ENCODE measurements at places on chromosomes 1 and 21. TPM values are rescaled to one million over a fixed set of nuclear protein-coding genes. Genes with fewer than 3 reads are reported as not detected.
A peak's percentile ranks its signal among the peaks of the same experiment; 100 is the strongest.

The PPP1R15B gene
- total RNA-seq, result 47.4 TPM

The WNT4 gene
- total RNA-seq, result 0.19 TPM

The PGLYRP4 gene
- total RNA-seq, result not detected

DNA sequence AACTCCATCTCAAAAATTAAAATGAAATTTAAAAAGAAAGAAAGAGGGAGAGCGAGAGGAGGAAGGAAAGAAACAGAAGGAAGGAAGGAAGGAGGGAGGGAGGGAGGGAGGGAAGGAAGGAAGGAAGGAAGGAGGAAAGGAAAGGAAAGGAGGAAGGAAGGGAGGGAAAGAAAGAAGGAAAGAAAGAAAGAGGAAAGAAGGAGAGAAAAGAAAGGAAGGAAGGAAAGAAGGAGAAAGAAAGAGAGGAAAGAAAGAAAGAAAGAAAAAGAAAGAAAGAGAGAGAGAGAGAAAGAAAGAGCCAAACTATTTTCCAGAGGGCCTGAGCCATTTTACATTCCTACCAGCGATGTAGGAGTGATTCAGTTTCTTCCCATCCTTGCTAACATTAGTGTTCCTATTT is 364.0 kb downstream of the RGS7 start:
- no peak overlapping the region for H3K27ac ChIP-seq
- no peak overlapping the region for H3K4me3 ChIP-seq
- H3K36me3 ChIP-seq, result no peaks in the 10 kb centered on the region
- DNase-seq, result no peak

DNA sequence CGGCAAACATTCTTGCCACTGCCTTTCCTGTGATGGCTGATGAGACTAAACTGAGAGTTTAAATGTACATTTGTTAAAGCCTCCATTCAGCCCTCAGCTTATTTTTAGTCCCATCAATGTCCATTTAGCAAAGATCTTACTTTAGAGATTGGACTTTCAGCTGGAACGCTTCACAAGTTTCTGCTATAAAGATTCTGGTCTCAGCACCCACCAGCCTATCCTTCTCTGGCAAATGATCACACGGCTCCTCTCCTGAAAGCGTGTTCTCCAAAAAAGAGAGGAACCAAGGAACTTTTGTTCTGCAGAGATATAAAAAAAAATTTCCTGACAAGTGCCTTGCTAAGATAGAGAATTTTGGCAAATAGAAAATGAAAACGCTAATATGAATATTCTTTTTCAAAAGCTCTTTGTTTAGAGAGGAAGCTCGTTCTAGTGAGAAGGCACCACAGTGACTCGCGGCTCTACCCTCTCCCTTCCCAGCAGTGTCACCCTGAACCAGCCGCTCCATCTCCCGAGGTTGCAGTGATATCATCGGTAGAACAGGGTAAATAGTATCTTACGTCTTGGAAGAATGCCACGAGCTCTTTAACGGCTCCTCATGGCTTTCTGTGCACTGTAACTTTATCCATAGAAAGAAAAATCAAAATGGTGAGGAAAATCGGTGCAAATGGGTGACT is 200.2 kb downstream of the APP start:
- no peak for DNase-seq
- no peak overlapping the region for H3K27ac ChIP-seq
- no peaks in the 10 kb centered on the region for H3K27me3 ChIP-seq
- H3K36me3 ChIP-seq, result peaks cover 56% of the 10 kb centered on the region
- no peak overlapping the region for H3K4me3 ChIP-seq
- peaks cover 3% of the 10 kb centered on the region for H3K4me1 ChIP-seq

- no peak overlapping the region for H3K4me3 ChIP-seq
- H3K4me1 ChIP-seq, result peaks cover 60% of the 10 kb centered on the region
- peaks cover 7% of the 10 kb centered on the region for H3K36me3 ChIP-seq
Observed at GRCh38 chr1:214538496-214538895, 12.9 kb downstream of the PTPN14 start.

The OBSCN gene
- total RNA-seq, result 16.1 TPM

GRCh38 chr1:220552672-220553260 is 24.8 kb downstream of the MARK1 start:
- no peaks in the 10 kb centered on the region for H3K36me3 ChIP-seq
- no peak for DNase-seq
- no peak overlapping the region for H3K27ac ChIP-seq
- H3K4me3 ChIP-seq, result no peak overlapping the region
- no peaks in the 10 kb centered on the region for H3K4me1 ChIP-seq

The LGR6 gene
- 9.4 TPM for total RNA-seq

The ESRRG gene
- total RNA-seq, result not detected

DNA sequence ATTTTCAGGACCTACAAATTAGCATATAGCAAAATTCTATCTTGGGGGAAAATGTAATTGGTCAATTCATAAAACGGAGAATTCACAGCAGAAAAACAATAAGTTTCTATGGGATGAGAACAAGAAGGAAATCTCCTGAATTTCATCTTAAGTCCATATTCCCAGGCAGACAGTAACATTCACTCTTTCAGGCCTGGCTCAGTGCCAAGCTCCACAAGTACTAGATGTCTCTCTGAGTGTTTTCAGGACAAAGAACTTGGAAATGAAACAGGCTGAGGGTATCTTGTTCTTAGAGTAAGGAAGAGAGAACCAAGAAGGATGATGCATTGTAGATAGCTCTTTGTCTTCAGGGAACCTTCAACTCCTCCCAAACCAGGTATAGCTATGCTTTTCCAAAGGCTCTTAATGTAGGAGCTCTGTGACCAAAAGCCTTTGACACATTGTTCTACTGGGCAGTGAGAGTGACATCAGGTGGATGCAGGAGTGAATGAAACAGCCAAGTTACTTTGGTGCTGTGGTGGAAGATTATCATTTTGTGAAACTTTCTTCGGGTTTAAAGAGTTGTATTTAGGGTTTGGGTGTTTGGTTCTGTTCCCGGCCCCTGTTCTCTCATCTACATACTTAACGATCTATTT is 298.3 kb downstream of the GPATCH2 start:
- no peaks in the 10 kb centered on the region for H3K27me3 ChIP-seq
- no peak for DNase-seq
- no peaks in the 10 kb centered on the region for H3K4me1 ChIP-seq
- no peak overlapping the region for H3K4me3 ChIP-seq

GRCh38 chr21:40901691-40902090 is 54.7 kb upstream of the DSCAM start:
- no peak overlapping the region for H3K4me3 ChIP-seq
- no peaks in the 10 kb centered on the region for H3K27me3 ChIP-seq
- H3K36me3 ChIP-seq, result no peaks in the 10 kb centered on the region

DNA sequence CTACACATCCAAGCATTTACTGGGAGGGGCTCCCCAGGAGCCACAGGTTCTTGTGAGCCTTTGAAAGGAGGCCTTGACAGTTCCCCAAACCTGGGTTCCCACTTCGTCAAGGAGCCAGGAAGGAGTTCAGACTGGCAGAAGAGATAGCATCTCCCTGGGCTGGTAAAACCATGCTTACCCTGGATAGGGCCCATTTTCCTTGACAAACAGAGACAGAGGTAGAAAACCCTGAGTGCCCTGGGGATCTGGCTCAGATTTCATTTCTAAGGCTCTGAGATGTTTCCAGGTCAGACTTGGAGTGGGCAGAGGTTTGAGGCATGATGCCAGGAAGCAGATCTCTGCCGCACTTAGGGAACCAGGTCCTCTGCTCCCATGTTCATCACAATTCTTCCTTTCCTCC is 2.7 kb downstream of the ETNK2 start:
- no peaks in the 10 kb centered on the region for H3K27me3 ChIP-seq
- DNase-seq, result no peak
- no peaks in the 10 kb centered on the region for H3K36me3 ChIP-seq
- H3K4me3 ChIP-seq, result no peak overlapping the region

DNA sequence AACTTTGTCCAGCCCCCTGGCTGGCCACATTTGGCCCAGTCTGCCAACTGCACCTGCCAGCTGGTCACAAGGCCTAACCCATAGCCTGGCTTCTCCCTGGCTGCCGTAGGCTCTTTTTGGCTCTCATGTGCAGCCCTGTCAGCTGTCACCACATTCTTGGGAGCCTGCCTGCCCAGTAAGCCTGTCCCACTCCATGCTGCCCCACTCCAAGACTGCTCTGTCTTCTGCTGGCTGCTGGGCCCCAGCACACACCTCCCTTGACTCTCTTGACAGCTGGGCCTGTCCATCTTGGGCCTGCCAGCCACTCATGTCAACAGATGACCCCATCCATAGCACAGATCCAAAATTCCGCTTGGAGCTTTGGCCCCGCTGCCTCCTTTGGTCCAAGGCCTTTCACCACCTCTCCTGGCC is 74.3 kb upstream of the EDN2 start:
- H3K4me1 ChIP-seq, result no peaks in the 10 kb centered on the region
- no peaks in the 10 kb centered on the region for H3K36me3 ChIP-seq
- DNase-seq, result no peak
- peaks cover 9% of the 10 kb centered on the region for H3K27me3 ChIP-seq

The APOBEC4 gene
- not detected for total RNA-seq

DNA sequence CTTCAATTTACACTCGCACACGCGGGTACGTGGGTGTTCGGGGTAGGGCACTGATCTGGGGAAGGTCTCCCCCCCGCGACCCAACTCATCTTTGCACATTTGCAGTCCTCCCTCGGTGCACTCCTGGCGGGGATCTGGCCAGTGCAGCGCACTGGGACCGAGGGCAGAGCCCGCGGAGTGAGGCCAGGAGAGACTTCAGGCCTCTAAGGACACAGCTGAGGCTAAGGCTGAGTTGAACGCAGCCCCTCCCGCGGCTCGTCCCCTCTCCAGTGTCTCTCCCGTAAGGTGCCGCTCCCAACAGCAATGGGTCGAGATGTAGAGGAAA is 936 bp upstream of the NCAM2 start:
- no peaks in the 10 kb centered on the region for H3K27me3 ChIP-seq
- H3K4me1 ChIP-seq, result peaks cover 83% of the 10 kb centered on the region
- peak overlapping the region; percentile 83 for H3K27ac ChIP-seq
- DNase-seq, result no peak
- H3K4me3 ChIP-seq, result peak overlapping the region; percentile 70
- H3K36me3 ChIP-seq, result no peaks in the 10 kb centered on the region

GRCh38 chr21:29104239-29104708 is 26.2 kb upstream of the MAP3K7CL start:
- H3K4me1 ChIP-seq, result peaks cover 26% of the 10 kb centered on the region
- H3K36me3 ChIP-seq, result no peaks in the 10 kb centered on the region
- no peak overlapping the region for H3K27ac ChIP-seq
- DNase-seq, result no peak

- H3K27me3 ChIP-seq, result no peaks in the 10 kb centered on the region
- no peak for DNase-seq
- H3K4me3 ChIP-seq, result no peak overlapping the region
- H3K27ac ChIP-seq, result no peak overlapping the region
- peaks cover 5% of the 10 kb centered on the region for H3K4me1 ChIP-seq
- peaks cover 4% of the 10 kb centered on the region for H3K36me3 ChIP-seq
Observed at GRCh38 chr1:97824200-97824599, 96.6 kb downstream of the DPYD start.

DNA sequence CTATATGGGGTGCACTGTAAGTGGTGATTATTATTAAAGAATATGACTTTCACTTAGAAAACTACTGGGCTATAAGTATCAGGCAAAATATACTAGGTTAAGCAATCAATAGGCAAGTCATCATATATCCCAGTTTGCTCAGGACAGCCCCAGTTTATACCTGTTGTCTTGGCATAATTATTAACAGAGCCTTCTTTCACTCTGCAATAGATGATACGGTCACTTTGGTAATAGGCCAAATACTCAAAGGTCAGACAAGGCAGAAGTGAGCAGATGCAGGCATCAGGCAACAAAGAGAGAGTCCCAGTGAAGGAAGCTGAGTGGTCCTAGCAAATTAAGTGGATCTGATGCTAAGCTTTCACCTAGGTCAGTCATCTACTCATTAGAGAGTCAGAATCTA is 599.9 kb downstream of the LMO4 start:
- no peak overlapping the region for H3K4me3 ChIP-seq
- no peaks in the 10 kb centered on the region for H3K27me3 ChIP-seq
- peaks cover 2% of the 10 kb centered on the region for H3K4me1 ChIP-seq
- H3K36me3 ChIP-seq, result peaks cover 3% of the 10 kb centered on the region
- no peak for DNase-seq

The GJA9 gene
- total RNA-seq, result not detected

DNA sequence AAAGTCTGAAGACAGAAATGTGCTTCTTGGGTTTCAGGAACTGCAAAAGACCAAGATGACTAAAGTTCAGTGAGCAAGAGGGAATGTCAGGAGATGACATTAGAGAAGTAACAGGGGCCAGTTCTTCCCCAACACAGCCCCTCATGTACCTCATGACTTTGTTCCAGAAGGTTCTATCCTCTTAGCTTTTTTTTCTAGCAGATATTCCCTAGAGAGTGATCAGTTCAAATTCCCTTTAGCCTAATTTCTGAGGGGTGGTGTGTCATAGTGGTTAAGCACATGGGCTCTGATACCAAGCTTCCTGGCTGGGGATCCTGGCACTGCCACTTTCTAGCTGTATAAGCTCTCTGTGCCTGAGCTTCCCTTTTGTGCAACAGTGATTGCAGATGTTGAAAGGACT is 108.0 kb downstream of the LBR start:
- H3K4me1 ChIP-seq, result no peaks in the 10 kb centered on the region
- H3K4me3 ChIP-seq, result no peak overlapping the region
- H3K27ac ChIP-seq, result no peak overlapping the region
- peaks cover 8% of the 10 kb centered on the region for H3K27me3 ChIP-seq
- no peaks in the 10 kb centered on the region for H3K36me3 ChIP-seq

GRCh38 chr21:44286086-44286715 is 525 bp downstream of the AIRE start:
- no peak overlapping the region for H3K27ac ChIP-seq
- no peak overlapping the region for H3K4me3 ChIP-seq
- H3K4me1 ChIP-seq, result peaks cover 2% of the 10 kb centered on the region
- no peaks in the 10 kb centered on the region for H3K36me3 ChIP-seq
- DNase-seq, result no peak

DNA sequence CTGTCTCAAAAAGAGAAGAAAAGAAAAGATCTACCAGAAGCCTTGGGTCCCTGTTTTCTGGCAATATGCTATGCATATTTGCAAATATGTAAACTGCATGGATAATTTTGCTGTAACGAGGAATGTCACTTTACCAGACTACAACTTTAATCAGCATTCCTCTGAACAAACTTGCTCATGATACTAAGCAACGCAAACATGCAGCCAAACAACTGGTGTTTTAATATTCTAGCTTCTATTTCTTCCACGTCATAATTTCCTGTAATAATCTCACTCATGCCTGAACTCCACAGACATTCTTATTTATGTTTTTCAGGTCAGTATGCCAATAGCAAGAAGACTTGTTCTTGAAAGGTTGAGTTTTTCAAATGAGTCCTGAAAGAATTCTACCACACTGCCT is 114.1 kb downstream of the SIM2 start:
- no peak overlapping the region for H3K27ac ChIP-seq
- no peak overlapping the region for H3K4me3 ChIP-seq
- peaks cover 6% of the 10 kb centered on the region for H3K36me3 ChIP-seq
- DNase-seq, result no peak
- H3K27me3 ChIP-seq, result no peaks in the 10 kb centered on the region

GRCh38 chr1:101237229-101237837 is 514 bp downstream of the S1PR1 start:
- peaks cover 45% of the 10 kb centered on the region for H3K27me3 ChIP-seq
- H3K4me3 ChIP-seq, result peak overlapping the region; percentile 86
- peaks cover 30% of the 10 kb centered on the region for H3K4me1 ChIP-seq
- no peak overlapping the region for H3K27ac ChIP-seq
